ENCODE measurements at places on chromosomes 4 and X.
A peak's percentile ranks its signal among the peaks of the same experiment; 100 is the strongest.

DNA sequence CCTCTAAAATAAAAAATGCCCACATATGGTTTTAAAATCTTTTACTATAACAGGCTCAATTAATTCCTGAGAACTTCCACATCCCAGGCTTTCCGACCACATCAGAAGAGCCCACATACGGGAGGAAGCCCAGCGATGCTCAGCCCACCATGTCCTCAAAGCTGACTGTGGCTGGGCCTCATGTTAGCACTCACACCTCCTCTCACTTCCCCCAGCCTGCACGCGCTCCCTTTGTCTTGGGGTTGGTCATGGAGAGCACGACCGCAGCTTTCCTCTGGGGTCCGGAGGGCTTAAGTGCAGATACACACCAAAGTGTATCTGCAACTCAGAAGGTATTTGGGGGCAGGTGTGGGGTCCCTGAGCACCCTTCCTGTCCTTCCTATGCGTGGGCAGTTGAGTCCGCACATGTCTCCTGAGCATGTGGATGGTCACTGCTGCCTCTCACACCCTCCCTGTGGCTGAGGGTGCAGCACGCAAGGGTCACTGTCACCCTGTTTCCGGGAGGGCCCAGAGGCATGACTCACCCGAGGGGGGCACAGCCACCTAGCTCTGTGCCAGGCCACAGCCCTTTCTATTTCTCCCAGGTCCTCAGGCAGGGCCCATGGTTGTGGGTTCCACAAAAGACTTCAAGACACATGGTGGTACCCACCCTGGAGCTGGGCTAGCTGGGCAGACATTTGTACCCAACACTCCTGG is 21.2 kb downstream of the WDR1 start:
- no peak for DNase-seq

GRCh38 chr4:84751707-84752106 is 168.8 kb downstream of the CDS1 start:
- DNase-seq: no peak

DNA sequence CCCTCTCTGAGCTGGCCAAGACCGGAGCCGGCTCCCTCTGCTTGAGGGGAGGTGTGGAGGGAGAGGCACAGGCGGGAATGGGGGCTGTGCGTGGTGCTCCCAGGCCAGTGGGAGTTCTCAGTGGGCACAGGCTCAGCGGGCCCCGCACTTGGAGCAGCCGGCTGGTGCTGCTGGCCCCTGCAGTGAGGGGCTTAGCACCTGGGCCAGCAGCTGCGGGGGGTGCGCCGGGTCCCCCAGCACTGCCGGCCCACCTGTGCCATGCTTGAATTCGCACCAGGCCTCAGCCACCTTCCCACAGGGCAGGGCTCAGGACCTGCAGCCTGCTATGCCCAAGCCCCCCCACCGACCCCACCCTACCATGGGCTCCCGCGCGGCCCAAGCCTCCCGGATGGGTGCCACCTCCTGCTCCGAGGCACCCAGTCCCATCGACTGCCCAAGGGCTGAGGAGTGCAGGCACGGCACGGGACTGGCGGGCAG is 602.5 kb downstream of the KCTD8 start:
- no peak for DNase-seq

DNA sequence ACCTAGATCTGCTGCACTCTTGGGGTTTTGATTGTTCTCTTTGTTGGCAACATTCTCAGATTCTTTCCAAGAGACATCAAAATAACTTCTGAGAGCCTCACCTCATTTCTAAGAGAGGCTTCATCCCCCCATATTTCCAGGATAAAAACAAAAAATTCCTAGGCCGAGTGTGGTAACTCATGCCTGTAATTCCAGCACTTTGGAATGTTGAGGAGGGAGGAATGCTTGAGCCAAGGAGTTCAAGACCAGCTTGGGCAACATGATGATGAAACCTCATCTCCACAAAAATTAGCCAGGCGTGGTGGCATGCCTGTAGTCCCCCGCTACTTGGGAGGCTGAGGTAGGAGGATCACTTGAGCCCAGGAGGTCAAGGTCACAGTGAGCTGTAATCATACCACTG is 477.0 kb downstream of the INPP4B start:
- DNase-seq: no peak

GRCh38 chrX:11050013-11050412 is 61.1 kb upstream of the HCCS start:
- DNase-seq: no peak

DNA sequence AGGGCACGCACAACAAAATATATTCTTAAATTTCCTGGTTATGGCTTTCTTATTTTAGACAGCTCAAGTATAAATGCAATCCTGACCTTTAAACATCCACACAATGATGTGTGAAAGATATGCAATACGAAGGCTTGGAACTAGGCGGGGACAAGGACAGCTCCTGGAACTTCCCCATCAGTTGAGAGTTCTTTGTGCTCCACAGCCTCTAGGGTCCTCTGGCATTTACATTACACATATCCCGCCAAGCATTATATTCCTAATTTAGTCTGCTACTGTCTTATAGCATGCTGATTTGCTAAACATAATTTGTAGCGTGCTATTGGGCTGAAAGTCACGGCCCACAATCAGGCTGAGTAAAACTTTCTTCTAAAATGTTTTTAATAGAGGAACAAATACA is 74.4 kb downstream of the FTHL17 start:
- DNase-seq: no peak

DNA sequence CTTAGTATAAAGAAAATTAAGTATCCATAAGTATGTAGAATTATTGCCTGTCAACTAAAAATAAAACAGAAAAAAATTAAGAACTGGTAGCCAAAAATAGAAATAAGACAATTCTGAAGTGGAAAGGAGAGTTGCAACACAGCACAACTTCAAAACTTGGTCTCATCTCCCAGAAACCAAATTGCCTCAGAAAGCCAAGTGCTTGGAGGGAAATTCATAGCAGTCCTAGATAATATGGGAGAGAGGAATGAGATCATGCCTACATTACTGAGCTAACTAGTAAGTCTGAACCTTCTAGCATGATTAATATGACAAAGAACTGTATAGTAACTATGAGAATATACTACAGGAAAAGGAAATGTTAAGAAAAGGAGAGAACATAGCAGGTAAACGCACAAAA is 256.5 kb downstream of the LDB2 start:
- peak; percentile 57 for DNase-seq

DNA sequence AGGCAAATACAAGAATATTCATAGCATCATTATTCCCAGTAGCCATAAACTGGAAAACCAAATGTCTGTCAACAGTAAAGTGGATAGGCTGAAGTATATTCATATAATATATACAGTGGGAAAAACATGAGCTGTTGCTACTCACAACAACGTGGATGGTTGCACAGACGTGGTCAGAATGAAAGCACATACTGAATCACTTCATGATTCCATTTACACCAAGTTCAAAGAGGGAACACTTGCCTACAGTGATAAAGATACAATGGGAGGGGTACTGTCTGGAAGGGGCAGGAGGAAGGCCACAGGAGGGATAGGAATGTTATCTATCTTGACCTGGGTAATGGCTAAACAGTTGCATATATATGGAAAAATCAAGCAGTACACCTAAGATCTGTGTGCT is 25.3 kb downstream of the APBB2 start:
- no peak for DNase-seq

DNA sequence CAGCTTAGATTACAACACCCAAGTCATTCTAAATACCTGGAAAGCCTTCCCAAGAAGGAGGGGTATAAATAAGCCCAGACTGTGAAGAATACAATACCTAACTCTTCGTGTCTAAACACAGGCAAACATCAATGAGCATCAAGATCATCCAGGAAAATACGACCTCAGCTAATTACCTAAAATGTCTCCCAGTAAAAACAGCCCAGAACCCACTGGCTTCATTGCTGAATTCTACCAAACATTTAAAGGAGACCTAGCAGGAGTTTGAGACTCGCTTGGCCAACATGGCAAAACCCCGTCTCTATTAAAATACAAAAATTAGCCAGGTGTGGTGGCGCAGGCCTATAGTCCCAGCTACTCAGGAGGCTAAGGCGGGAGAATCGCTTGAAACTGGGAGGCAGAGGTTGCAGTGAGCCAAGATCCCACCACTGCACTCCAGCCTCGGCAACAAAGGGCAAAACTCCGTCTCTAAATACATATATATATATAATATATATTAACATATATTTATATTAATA is 19.1 kb upstream of the HSFX4 start:
- DNase-seq: no peak

DNA sequence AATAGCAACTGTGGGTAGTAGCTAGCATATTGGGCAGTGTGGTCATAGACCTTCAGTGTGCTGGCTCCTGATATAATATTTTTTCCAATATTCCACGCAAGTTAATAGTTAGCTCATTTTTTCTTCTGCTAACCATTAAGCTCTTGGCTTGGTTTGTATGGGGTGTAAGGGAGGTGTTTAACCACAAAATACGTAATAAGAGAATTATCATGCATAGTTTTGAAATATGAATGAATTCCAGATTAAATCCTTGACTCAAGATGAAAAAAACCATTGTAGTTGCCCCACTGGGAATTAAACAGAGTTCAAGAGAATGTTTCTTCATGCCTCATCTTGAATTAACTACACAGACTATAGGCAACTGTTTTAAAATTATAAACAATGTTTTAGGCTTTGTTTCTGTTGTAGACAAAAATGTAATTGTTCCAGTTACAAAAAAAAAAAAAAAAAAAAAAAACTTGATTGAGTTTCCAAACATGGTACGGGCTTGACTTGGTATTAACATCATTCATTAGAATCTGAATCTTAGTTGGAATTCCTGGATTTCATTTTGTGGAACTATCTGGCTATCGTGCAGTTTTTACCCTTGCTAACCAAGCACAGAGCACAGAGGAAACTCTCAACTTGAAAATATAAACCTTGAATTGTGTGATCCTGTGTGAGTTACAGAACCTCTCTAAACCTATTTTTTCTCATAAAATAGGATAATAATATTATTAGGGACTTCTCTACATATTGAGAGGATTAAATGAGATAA is 28.4 kb downstream of the CXCL1 start:
- DNase-seq: peak; percentile 93

DNA sequence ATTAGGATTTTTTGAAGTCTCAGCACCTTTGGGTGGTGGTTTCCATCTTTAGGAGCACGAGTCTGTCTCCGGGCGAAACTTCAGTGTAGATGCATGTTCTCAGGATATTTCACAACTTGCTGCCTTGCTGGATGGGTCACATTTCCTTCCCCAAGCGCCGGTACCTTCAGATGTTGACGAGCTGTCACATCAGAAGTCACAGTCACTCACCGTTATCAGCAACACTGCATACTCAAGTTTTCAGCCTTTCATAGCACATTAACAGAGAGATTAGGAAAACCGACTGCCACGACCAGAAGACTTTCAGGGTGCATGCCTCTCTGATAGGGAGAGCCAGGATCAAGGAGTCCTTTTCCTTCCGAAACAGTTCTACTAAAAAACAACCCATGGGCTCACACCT is 77.8 kb downstream of the SHROOM2 start:
- DNase-seq: no peak

DNA sequence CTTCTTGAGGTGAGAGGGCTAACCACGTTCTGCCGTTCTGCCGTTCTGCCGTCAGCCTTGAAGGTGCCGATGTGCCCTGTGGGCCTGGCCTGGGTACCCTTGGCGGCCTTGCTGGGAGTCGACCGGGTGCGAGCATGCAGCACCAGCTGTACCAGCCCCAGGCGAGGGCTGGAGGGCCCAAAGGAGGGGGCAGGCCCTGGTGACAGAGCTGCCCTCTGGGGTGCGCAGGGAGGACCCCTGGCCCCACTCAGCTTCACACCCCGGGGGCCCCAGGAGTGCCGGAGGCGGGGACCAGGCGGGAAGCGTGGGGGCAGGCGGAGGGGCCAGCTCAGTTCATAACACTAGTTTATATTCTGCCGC is 22.1 kb downstream of the UVSSA start:
- DNase-seq: no peak

DNA sequence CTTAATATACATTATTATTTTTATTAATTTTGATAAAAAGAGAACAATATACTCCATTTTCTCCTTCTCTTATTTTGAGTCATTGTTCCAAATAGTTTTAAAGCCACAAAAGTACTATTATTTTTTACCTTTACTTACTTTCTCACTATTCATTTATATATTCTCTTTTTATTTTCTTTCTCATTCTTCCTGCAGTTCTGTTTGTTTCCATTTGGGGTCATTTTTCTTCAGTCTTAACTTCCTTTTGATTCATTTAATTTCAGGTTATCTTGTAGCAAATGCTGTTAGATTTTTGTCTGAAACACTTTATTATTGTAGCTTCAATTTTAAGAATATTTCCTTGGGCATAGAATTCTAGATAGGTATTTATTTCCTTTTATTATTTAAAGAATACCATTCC is 438.6 kb upstream of the EPHA5 start:
- DNase-seq: peak; percentile 6

DNA sequence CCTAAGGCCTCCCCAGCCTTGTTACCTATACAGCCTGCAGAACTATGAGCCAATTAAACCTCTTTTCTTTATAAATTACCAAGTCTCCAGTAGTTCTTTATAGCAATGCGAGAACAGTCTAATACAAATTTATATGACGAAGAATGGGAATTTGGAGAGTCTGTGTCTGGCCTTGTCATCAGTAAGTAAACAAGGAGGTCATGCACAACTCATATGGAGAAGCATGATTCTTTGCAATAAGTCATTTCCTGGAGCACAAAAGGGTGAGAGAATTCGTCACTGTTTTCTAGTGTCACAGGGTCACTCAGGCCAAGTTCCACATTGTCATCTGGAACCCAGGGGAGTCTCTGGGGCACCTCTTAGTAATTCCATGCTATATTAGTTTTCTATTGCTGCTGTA is 49.0 kb upstream of the HS6ST2 start:
- DNase-seq: no peak

DNA sequence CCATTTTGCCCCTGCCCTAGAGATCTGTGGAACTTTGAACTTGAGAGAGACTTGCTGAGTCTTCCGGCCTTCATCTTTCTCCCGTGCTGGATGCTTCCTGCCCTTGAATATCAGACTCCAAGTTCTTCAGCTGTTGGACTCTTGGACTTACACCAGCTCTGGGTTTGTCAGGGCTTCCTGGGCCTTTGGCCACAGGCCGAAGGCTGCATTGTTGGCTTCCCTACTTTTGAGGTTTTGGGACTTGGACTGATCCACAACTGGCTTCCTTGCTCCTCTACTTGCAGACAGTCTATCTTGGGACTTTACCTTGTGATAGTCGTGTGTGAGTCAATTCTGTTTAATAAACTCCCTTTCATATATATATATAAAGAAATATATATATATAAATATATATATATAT is 1071.0 kb downstream of the ADGRL3 start:
- DNase-seq: no peak

- DNase-seq: no peak
These were observed 1047.4 kb upstream of the PABPC4L start for GRCh38 chr4:135249024-135249423.

GRCh38 chr4:68077737-68078136 is 51.9 kb downstream of the TMPRSS11F start:
- no peak for DNase-seq

- peak; percentile 83 for DNase-seq
These were observed 180.8 kb downstream of the RAPGEF2 start for GRCh38 chr4:159283696-159284095.

- peak; percentile 94 for DNase-seq
These were observed 3.4 kb downstream of the TFE3 start for GRCh38 chrX:49039598-49040375.

DNA sequence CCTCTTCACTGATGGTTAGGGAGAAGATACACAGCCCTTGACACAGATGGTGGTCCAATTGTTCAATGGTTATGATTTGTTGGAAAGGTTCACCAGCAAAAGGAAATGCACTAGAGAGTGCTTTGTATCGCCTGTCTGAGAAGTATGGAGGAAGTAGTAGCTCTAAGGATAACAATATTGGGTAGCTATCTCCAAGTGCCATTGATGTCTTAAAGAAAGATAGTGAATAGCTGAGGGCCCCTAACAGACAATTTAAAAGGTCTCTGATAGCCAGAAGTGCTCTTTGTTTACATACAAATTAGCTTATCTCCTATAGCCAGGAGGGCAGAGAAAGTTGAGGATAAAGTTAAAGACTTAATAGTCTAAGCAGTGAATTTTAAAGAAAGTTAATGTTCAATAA is 33.9 kb upstream of the BLTP1 start:
- no peak for DNase-seq
